ENCODE measurements at places on chromosomes 12 and 14.

- DNase-seq: no peak
Observed at GRCh38 chr12:39988574-39988973, 117.3 kb downstream of the SLC2A13 start.

DNA sequence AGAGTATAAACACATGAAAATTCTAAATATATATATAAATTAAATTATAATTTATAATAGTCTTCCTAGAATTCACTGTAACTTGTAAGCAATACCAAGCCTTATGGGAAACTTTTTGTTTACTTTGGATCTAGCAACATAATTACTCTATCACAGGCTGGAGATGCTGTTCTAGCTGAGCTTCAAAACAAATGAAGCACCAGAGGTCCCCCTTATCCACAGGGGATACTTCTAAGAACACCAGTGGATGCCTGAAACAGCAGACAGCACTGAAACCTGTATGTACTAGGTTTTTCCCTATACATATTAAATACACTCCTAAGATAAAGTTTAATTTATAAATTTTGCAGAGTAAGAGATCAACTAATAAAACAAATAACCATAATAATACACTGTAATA, 96.6 kb downstream of the CDK17 start:
- DNase-seq: no peak

- no peak for DNase-seq
Observed at GRCh38 chr12:132171293-132171967, 27.2 kb downstream of the NOC4L start.

- DNase-seq: peak; percentile 86
Observed at GRCh38 chr12:6038160-6038559, 86.3 kb downstream of the VWF start.

GRCh38 chr12:105090361-105090760, 6.1 kb upstream of the ALDH1L2 start:
- DNase-seq: no peak

- no peak for DNase-seq
Observed at GRCh38 chr14:96105089-96105925, 66.1 kb downstream of the C14orf132 start.

- DNase-seq: no peak
Observed at GRCh38 chr12:114809097-114809496, 125.1 kb upstream of the TBX3 start.

- no peak for DNase-seq
Observed at GRCh38 chr12:131824450-131824849, 3.7 kb upstream of the MMP17 start.

GRCh38 chr14:99156090-99156425, 115.9 kb downstream of the BCL11B start:
- DNase-seq: no peak

DNA sequence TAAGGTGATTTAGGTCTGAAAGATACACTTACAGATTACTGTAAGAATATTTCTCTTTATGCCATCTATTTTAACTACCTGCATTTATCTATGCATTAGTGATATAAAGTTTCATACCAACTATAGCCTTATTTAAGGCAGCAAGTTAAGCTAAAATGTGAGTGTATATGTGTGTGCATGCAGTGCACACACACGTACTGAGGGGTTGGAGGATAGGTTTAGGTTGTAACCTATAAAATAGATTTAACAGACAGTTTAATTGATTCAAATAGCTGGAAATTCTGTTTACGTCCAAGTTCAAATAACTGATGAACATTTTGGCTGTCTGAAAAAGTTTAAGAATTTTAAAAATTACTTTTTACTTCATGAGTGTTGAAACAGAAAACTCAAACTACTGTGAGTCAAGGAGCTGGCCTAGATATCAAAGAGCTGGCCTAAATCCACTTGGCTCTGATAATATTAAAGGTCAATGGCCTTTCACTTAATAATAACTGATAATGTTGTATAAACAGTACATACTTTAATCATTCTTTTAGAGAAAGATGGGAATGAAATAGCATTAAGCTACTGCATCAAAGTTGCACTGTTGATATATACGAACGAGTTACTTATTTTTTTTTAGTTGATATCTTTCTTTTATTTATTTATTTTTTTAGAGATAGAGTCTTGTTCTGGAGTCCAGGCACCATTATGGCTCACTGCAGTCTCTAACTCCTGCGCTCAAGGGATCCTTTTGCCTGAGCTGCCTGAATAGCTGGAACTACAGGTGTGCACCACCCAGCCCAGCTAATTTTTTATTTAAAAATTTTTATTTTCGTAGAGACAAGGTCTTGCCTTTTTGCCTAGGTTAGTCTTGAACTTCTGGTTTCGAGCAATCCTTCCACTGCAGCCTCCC, 13.8 kb upstream of the KCNJ8 start:
- no peak for DNase-seq
